IMR-90 (cell line): ENCODE measurements at places on chromosomes 3 and 15. TPM values are rescaled to one million over a fixed set of nuclear protein-coding genes. Genes with fewer than 3 reads are reported as not detected.

Gene EXD1
- total RNA-seq: not detected in 2 replicates

DNA sequence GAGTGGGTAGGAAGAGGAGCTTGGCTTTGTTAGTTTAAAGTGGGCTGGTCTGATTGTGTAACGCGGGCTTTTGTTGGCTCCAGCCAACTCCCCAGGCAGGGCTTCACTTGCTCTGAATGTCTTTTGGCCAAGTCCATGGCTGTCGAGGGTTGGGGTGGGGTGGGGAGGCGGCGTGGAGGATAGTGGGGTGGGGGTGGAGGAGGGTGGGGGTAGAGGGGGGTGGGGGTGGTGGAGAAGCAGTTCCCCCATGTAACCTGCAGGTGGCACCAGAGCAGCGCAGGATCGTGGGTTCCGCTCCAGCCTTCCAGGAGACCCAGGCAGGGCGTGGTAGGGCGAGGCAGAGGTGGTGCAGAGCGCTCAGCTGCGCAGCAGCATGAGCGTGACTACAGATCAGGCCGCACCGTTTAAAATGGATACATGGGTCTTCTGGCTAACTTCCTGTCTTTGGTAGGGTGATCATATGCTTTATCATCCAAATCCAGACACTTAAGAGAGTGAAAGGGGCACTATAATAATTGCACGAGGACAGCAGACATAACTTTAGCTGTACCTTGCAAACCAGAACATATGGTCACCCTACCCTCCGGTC is 28.3 kb downstream of the GOLGA6A start:
- H3K4me1 ChIP-seq: peaks cover 25% of the 10 kb centered on the region
- no peaks in the 10 kb centered on the region for H3K36me3 ChIP-seq
- DNase-seq: peak; percentile 44
- no peak overlapping the region for H3K4me3 ChIP-seq
- H3K27ac ChIP-seq: no peak overlapping the region
- peaks cover 7% of the 10 kb centered on the region for H3K27me3 ChIP-seq

DNA sequence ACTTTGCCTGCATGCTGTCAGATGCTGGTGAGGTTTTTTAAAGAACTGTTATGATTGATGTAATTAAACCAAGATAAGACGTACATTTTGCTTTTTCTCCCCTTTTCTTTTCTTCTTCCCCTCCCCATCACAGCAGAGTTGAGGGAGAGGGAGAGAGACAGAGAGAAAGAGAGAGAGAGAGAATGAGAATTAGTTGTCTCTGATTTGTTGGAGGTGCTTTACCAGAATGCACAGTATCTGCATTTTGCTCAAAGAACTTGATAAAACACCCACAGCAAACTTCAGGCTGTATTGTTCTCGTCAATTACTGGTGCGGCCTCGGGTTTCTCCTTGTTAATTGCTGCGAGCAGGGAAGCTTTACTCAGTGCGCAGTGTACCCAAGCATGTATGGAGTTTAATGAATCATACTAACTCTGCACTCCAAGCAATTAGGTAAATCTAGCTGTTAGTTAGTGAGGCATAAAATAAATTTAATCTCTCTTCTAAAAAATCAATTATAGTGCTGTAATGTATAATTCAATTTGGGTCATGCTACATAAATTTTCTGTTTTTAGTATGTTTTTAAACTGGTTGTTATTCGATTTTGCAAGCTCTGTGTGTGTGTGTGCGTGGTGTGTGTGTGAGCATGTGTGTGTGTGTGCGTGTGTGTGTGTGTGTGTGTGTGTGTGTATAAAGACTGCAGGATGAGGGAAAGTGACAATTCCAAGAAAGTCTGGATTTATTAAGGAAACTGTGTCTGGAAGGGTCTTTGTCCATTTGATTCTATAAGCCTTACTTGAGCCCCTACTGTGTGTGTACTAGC is 273.4 kb downstream of the TLE3 start:
- peaks cover 21% of the 10 kb centered on the region for H3K27me3 ChIP-seq
- peaks cover 10% of the 10 kb centered on the region for H3K4me1 ChIP-seq
- no peak for DNase-seq

Gene CNTN4
- total RNA-seq: under 0.01 TPM in 2 replicates

Gene C3orf22
- not detected in 2 replicates for total RNA-seq

Gene CILP
- total RNA-seq: under 0.01 TPM in 1 of 2 replicates, not detected in the other

Gene BMF
- total RNA-seq: 1.7 and 2.9 TPM in 2 replicates

DNA sequence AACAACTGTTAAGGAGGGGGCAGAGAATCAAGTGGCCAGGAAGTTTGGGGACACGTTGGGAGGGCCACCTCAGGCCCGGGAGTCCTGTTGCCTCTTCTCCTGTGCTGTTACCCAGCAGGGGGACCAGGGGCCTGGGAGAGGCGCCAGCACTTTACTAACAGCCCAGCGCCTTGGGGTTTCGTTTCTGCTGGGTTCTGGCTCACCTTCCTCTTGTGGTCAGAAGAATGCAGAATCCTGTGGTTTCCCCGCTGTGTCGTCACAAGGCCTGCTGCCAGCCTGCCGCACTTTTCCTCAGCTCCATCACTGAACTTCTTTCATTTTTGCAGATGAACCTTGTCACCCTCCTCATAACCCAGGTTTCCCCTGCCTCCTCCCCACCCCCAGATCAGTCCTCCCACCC is 67.7 kb downstream of the SLC30A4 start:
- peaks cover 19% of the 10 kb centered on the region for H3K4me1 ChIP-seq
- peak overlapping the region; percentile 65 for H3K27ac ChIP-seq

Gene CASR
- not detected in 2 replicates for total RNA-seq

Gene ZNF710
- total RNA-seq: 8.2 and 8.9 TPM in 2 replicates

- no peak overlapping the region for H3K27ac ChIP-seq
- no peak for DNase-seq
- H3K27me3 ChIP-seq: peaks cover 11% of the 10 kb centered on the region
- no peak overlapping the region for H3K4me3 ChIP-seq
- H3K36me3 ChIP-seq: no peaks in the 10 kb centered on the region
Observed at GRCh38 chr3:53816425-53816824, 29.8 kb downstream of the CHDH start.

Gene HCN4
- not detected in 2 replicates for total RNA-seq

Gene ADAMTS7
- 0.83 and 1.4 TPM in 2 replicates for total RNA-seq

DNA sequence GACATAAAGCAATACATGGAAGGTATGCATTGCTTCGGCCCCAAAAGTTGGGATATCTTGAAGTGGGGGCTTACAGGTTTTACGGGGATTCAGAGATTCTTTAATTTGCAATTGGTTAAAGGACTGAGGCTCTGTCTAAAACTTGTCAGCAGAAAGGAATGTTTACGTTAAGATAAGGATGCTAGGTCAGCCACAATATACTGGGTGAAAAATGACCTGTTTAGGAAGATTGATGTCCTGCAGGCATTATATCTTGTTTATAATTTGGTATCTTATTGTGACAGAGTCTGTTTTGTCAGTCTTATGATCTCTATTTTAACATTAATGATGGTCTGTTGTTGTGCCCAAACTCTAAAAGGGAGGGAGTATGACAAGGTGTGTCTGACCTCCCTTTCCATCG is 15.3 kb upstream of the CCNDBP1 start:
- no peak overlapping the region for H3K27ac ChIP-seq
- H3K36me3 ChIP-seq: peaks cover 4% of the 10 kb centered on the region
- peaks cover 6% of the 10 kb centered on the region for H3K4me1 ChIP-seq
- H3K27me3 ChIP-seq: no peaks in the 10 kb centered on the region

DNA sequence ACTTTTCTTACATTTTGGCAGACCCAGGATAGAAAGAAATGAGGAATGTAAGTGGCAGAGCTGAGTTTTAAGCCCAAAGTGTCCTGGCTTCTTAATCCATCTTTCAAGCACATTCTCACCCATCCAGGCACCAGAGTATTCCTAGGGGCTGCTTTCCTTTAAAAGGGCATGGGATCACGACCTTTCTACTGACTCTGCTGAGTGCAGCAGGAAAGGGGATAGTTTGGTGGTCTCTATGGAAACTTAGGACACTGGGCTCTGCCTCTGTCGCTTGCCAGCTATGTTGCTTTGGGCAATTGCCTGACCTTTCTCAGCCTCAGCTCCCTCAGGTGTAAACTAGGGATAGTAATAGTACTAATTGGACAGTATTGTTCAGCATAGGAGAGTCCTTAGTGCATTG is 458.4 kb downstream of the PDCD6IP start:
- H3K4me3 ChIP-seq: no peak overlapping the region
- no peaks in the 10 kb centered on the region for H3K27me3 ChIP-seq
- H3K4me1 ChIP-seq: no peaks in the 10 kb centered on the region
- no peak for DNase-seq

DNA sequence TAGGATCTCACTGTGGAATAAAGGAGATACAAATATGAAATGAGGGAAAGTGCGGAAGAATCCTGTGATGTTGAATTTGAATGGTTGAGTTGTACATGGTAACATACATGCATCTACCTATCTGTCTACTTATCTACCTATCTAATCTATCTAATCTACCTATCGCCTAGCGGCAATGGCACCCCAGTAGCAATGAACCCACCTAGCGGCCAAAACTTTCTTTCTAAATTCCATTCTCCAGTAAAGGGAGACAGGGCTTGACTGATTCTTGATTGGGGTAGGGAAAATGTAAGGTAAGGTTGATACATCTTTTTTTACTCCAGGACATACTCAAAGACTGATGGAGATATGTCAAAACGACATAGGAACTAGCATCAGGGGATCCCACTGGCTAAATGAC is 345.0 kb downstream of the FHIT start:
- no peaks in the 10 kb centered on the region for H3K4me1 ChIP-seq
- no peak overlapping the region for H3K4me3 ChIP-seq
- no peaks in the 10 kb centered on the region for H3K36me3 ChIP-seq

Gene ZPLD1
- under 0.01 TPM in 2 replicates for total RNA-seq

DNA sequence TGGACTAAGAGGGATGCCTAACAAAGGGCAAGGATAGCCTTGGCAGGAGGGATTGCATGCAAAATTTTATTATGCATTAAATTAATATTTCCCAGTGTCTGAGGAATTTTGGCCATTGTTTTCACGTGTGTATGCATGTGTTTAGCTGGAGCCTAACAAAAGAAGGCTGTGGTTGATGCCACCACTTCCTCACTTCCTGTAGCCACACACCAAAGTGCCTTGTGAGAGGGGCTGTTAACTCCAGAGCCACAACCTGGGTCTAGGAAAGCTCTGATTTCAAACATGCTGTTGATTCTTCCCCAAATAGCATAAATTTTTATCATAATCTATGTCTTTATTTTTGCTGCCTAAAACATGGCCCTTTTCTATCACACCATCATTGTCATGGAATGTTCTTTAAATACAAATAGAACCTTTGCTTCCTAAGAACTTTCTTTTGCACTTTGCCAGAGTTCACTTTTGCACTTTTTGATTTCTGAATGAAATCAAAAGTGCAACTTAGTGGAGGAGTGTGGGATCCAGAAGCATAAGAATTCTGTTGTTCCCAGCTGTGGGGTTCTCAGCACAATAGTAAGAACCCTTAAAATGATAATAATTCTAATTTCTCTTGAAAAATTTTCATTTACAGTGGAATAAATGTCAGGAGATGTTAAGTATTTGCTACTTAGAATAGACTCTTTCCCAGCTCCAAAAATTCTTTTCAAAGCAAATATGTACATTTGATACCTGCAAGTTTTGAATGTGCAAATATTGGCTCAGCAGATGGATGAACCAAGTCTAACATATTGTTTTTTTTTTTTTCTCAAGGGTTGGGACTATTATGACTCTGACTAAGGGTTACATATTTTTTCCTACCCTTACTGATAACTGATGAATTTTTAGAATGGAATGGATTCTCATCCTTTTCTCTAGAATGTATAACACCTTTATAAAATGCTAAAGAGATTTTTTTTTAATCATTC is 35.6 kb upstream of the SPTSSB start:
- H3K36me3 ChIP-seq: no peaks in the 10 kb centered on the region
- DNase-seq: no peak
- no peak overlapping the region for H3K4me3 ChIP-seq
- H3K4me1 ChIP-seq: no peaks in the 10 kb centered on the region
- H3K27ac ChIP-seq: no peak overlapping the region

GRCh38 chr3:184381261-184382224 is 1.7 kb downstream of the CHRD start:
- no peak for DNase-seq
- no peak overlapping the region for H3K27ac ChIP-seq
- no peak overlapping the region for H3K4me3 ChIP-seq
- no peaks in the 10 kb centered on the region for H3K36me3 ChIP-seq

DNA sequence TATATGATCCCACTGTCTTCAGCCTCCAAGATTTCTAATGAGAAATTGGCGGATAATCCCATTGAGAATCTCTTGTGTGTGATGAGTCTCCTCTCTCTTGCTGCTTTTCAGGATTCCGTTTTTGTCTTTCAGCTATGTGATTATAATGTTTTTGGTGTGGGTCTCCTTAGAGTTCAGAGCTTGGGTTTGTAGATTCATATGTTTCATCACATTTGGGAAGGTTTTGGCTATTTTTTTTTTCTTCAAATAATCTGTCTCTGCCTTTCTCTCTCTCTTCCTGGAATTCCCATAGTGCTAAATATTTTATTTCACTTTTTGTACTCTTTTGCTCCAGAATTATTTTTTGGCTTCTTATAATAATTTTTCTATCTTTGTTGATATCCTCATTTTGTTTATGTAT is 40.4 kb downstream of the SACM1L start:
- no peaks in the 10 kb centered on the region for H3K4me1 ChIP-seq
- H3K36me3 ChIP-seq: peaks cover 17% of the 10 kb centered on the region
- no peak overlapping the region for H3K4me3 ChIP-seq
- H3K27ac ChIP-seq: no peak overlapping the region

DNA sequence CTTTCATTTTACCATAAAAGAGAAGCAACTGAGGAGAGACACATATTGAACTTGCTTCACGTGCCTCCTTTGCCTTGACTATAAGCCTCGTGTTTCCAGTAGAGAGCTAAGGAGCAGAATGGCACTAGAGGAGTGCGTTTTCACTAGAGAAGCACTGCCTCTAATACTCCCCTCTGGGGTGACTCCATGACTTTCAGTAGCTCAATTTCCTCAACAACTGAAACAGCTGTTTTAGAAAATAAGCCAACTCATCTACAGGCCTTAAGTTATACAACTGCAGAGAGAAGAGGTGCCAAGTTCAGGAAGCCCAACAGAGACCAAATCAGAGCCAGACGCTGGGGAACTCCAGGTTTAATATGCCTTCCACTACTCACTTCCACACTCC is 1.9 kb downstream of the UBP1 start:
- peaks cover 5% of the 10 kb centered on the region for H3K4me1 ChIP-seq
- peak overlapping the region; percentile 18; the same call in 1 of the 2 replicates for H3K27ac ChIP-seq

Gene VGLL3
- total RNA-seq: 96.7 and 97.3 TPM in 2 replicates

DNA sequence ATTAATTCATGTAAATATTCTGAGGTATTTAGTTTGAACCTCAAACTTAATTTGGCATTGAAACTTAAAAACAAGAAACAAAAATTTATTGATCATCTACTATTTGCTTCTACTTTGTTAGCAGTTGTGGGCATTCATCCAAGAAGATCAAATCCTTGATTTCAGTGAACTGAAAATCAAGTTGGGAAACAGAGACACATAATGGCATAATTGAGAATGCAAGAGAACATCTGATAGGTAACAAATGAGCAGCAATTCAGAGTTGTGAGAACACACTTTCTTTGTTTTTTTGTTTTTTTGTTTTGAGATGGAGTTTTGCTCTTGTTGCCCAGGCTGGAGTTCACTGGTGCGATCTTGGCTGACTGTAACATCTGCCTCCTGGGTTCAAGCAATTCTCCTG is 33.9 kb upstream of the MED12L start:
- H3K4me1 ChIP-seq: no peaks in the 10 kb centered on the region
- H3K27me3 ChIP-seq: peaks cover 9% of the 10 kb centered on the region
- DNase-seq: no peak
- no peak overlapping the region for H3K4me3 ChIP-seq
- H3K36me3 ChIP-seq: no peaks in the 10 kb centered on the region

- H3K36me3 ChIP-seq: peaks cover 7% of the 10 kb centered on the region
- no peak for DNase-seq
- 0 out of 2 replicates have a peak, but pooled peaks cover 1% of the 10 kb centered on the region for H3K4me1 ChIP-seq
- H3K27me3 ChIP-seq: no peaks in the 10 kb centered on the region
Observed at GRCh38 chr3:134145183-134145582, 105.5 kb downstream of the RYK start.

GRCh38 chr3:53243165-53243564 is 12.7 kb downstream of the TKT start:
- H3K4me3 ChIP-seq: no peak overlapping the region
- DNase-seq: no peak
- H3K4me1 ChIP-seq: peaks cover 25% of the 10 kb centered on the region
- H3K27ac ChIP-seq: no peak overlapping the region; the same call in 1 of the 2 replicates
- no peaks in the 10 kb centered on the region for H3K27me3 ChIP-seq
